ENCODE measurements at places on chromosomes 2 and 18.

- DNase-seq, result no peak
Observed at GRCh38 chr2:118417406-118418120, 329.3 kb downstream of the INSIG2 start.

DNA sequence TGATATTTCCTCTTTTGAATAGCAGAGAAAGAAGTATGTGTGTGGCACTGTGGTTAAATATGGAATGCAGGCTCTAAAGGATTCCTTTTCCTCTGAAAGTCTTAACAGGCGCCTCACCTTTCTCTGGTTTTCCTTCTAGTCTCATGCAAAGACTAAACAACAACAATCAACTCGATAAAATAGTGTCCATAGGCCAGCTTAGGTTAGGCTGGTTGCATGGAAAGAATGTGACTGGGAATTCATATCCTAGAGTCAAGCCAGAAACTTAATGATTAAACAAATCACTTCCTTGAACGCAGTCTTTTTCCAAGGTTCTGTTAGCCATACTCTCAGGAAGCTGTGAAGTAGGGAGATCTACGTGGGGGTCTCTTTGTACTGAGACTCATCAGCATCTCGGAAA lies 800.8 kb upstream of the ID2 start:
- DNase-seq, result no peak

DNA sequence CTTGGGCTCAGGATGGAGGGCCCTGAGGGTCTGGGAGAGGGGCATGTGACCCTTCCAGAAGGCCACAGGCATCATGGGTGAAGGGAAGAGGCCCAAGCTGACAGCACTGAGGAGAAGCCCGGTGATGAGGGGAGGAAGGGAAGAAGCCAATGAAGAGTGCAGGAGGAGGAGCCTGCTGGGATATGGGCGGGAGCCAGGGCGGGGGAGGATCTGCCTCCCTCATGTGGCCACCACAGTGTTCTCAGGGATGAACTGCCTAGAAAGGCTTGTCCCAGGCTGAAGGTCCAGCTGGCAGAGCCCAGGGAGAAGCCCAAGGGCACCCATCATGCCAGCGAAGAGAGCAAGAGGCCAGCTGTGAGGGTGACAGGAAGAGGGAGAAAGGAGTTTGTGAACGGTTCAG lies 24.6 kb upstream of the PLB1 start:
- DNase-seq, result no peak

DNA sequence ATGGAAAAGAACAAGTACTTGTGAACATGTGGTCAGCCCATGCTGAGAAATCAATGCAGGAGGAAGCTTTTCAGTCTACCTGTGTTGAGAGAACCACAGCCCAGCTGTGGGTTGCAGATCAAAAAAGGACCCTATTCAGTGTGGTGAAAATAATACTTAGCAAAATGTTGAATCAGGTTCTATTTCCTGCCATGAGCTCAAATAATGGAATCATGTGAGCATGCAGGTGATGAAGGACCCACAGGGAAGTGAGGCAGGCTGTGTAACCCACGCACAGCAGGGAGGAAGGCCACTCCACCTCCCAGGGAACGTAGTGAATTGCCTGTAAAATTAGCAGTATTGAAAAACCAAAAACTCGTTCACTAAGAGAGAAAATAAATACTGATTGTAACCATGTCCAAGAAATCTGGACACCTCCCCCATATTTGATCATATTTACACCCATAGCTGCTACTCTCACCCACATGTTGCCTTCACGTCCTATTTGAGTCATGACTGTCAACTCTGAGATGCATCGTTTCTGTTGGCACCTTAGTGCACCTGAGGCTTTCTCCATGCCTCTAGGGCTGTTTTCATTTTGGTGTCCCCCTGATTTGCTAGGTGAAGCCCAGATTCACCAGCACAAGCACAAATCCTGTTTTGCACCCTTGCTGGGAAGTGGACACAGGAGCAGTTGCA lies 20.5 kb upstream of the BCL2L11 start:
- no peak for DNase-seq

DNA sequence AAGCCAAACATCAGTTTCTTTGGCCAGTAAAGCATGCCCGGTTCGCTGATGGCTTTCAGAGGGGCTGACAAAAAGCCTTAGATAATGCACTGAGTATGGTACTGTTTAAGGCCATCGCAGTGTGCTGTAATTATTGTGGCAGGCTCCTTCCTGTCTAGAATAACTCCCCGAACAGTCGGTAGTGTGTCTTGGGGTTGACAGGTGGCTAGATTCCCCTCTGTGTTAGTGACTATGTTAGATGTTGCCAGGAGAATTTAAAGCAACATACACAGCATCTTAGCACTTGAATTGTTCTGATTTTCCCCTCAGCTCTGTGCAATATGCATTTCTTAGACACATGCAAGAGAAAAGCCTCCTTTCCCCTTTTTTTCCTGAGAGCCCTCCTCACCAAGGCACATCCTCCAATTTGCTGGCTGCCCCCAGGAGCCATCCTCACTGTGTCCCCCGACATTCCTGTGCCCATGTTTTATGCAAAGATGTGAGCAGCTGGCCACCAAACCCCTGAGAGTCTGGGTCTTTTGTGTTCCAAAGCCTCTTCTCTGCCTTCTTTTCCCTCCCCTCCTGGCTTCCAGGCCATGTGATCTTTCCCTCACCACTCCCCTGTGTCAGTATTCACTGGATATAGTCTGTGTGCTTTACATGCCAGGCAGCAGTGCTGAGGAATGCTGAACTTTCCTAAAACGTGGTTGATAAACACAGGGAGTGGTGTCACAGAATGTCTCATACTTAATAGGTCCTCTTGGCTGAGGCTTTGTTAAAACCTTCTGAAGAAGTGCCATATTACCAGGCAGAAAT lies 331.5 kb downstream of the HRH4 start:
- no peak for DNase-seq

GRCh38 chr2:13289310-13289709 lies 572.6 kb downstream of the TRIB2 start:
- no peak for DNase-seq

GRCh38 chr18:43081396-43081795 lies 34.1 kb downstream of the RIT2 start:
- no peak for DNase-seq

DNA sequence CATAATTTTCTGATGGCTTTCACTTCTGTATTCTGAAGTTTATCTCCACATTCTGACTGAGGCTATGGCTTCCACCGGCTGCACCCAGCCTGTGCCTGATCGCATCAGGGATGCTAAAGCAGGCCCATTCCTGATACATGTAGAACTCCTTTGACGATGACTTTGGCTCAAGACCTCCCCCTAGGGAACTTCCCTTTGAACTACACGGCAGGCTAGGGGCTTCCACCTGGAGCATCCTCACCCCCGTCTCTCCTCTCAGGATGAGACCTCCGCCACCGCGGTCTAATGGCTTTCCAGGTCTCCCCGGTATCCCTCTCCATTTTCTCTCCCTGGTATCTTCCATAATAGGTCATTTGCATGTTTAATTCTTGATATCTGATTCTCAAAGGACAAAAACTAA lies 214.9 kb upstream of the CHST9 start:
- DNase-seq, result no peak

DNA sequence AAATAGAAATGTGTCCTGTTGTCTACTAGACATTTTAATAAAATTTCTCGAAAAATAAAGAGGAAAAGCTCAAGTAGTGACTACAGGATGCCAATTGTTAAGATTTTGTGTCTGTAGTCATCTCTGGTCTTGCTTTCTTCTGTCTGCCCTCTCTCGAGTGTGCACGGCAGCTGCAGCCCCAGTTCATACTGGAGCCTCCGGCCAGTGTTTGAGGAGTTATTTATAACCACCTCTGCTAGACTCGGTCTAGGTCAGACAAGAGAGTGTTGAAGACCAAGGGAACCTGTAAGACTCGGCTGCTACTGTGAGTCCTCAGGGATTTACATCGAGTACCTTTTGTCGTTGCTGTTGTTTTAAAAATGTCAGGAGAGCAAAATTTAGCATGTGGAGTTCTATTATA lies 810.1 kb upstream of the POU3F3 start:
- no peak for DNase-seq

DNA sequence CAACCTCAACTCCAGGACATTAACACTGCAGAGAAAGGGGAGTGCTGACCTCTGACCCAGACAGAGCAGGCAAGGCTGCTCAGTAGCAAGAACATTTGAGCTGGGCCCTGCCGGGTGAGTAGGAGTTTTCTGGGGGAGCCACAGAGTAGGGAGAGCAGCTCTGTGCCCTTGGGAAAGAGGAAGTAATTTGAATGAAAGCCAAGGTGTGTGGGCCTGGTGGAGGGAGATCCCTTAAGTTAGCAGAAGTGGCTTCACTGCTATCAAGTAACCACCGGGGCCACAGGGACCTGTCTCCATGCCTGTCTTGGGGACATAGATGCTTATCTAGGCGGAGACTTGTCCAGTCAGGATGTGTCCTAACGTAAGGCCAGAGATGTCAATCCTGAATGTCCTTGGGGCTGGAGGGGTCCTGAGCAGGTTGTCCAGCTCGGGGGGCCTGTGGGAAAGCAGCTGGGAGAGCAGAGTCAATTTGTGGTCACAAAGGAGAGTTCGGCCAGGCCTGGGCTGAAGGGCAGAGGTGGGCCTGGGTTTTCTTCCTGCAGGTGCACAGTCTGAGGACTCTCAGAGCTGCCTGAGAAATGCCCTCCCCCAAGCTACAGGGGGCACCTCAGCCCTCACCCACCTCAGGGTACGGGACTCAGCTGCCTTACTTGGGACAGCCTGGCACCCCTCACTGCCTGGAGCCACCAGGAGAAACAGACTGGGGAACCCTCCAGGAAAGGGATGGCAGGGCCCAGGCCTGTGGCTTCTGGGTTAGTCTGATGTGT lies 15.0 kb upstream of the OTOF start:
- DNase-seq, result no peak

GRCh38 chr2:9219027-9219445 lies 12.4 kb downstream of the ASAP2 start:
- no peak for DNase-seq

- DNase-seq, result no peak
Observed at GRCh38 chr2:70510313-70510712, 43.3 kb downstream of the TGFA start.

GRCh38 chr2:146850746-146851145 lies 994.1 kb upstream of the ACVR2A start:
- DNase-seq, result no peak

DNA sequence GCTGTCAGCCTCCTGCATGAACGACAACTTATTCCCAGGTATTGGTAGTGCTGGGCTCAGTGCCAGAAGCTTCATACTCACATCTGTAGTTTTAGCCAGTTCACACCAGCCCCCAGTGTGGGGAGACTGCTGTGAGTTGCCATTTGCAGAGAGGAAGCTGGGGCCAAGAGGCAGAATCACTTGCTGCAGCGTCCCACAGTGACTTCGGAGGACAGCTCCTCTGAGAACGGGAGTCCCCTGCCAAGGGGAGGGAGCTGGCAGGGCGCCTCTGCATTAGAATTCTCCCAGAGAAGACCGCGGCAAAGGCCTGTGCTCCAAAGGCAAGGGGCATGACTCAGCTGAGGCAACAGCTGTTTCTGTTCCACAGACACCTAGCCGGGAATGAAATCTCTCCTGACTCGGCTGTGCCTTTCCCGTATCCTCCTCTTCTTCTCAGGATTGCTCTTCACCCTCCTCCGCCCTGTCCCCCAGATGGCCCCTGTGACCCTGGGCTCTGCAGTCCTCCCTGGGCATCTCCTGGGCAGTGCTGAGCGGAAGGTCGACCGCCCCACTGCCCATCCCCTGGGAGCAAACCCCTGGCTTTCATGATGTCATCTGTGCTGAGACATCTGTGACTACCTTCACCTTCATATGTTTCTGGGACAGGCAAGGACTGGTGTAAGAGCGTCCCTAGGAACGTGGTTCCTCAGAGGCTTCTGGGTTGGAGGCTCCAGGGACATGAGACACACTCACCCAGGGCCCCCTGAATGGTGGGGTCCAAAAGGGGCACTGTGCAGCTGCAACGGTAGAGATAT lies 18.0 kb downstream of the MAL start:
- DNase-seq, result no peak

- DNase-seq, result no peak
Observed at GRCh38 chr2:145066856-145067548, 547.1 kb upstream of the ZEB2 start.

DNA sequence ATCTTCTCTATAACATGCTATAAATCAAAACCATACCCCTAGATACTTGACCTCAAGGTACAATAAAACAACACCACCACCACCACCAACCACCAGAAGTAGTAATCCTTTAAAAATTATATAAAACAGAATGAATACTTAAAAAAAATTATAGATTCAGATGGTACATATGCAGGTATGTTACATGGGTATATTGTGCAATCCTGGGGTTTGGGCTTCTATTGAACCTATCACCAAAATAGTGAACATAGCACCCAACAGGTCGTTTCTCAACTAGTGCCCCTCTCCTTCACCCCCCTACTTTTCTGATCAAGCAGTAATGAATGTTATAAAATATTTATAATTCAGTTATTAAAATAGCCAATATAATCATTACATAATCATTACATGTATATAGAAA lies 71.1 kb upstream of the CHN1 start:
- DNase-seq, result no peak

- no peak for DNase-seq
Observed at GRCh38 chr2:39632876-39633275, 32.8 kb upstream of the TMEM178A start.

GRCh38 chr2:109185821-109186570 lies 57.0 kb downstream of the SH3RF3 start:
- no peak for DNase-seq

GRCh38 chr2:127857265-127857808 lies 618 bp downstream of the POLR2D start:
- peak; percentile 19 for DNase-seq

GRCh38 chr18:6759579-6759978 lies 30.1 kb downstream of the ARHGAP28 start:
- DNase-seq, result no peak

DNA sequence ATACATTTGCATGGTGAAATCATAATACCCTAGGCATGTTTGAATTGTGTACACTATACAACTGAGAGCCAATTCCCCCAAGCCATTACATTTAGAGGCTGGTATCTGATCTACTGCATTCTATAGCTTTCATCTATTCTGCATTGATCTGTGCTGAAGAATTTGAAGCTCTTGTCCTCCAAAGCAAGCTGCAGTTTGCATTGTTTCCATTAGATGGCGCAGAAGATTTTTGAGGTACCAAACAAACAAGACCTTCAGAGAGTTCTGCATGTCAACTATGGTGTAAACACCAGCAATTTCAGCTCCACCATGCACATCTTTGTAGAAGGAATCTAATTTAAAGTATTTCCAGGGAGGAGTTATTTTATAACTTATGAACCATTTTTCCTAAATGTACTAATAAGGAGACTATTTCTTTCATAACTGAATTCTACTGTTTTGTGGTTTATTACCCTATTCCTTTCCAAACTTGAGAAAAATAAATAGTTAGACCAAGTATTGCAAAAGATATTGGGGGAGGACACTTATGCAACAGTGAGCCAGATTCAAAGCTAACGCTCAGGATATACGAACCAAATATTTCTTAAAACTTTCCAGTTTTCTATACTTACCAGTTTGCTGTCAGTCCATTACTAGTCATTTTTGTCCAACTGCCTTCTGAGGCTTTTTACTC lies 761.8 kb upstream of the ACVR2A start:
- DNase-seq, result peak; percentile 49

Data from HS-27A (cell line).